NCI-H1417 treated with DMSO at 0.1 percent for 48 hours (cell line): ENCODE measurements at places on chromosomes 11 and 22.

GRCh38 chr22:44293034-44293433 lies 19.7 kb downstream of the SHISAL1 start:
- DNase-seq: no peak

DNA sequence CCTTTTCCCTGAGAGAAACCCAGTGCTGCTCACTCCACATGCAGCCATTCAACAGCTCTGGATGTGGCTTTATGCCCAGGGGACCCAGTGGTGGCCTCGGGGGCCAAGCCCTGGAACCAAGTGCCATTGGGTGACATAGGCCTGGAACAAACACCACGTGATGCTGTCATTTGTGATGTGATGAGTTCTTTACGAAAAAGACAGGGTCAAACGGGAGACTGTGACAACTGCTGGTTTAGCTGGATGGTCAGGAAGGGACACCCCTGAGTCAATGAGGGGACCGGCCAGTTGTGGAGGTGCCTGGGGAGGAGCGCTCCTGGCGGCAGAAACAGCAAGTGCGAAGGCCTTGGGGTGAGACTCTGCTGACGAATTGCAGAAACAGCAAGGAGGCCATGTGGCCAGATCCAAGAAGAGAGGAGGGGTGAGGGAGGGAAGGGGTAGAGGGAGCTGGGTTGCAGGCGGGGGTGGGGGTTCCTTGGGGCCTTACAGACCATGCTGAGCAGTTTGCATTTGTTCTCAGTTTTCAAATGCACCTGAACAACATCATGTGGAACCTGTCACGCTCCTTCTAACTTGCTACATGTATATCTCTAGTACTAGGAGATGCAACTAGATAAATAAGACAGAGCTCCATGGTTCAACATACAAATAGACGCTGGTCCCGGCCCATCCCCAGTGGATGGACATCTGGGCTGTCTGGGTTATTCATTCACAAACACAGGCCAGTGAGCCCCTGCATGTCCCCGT lies 56.1 kb downstream of the IGLL5 start:
- DNase-seq: no peak

GRCh38 chr11:34348919-34349318 lies 8.9 kb downstream of the ABTB2 start:
- DNase-seq: no peak

- no peak for DNase-seq
These were observed 1.8 kb downstream of the ALKBH8 start for GRCh38 chr11:107563702-107564101.

DNA sequence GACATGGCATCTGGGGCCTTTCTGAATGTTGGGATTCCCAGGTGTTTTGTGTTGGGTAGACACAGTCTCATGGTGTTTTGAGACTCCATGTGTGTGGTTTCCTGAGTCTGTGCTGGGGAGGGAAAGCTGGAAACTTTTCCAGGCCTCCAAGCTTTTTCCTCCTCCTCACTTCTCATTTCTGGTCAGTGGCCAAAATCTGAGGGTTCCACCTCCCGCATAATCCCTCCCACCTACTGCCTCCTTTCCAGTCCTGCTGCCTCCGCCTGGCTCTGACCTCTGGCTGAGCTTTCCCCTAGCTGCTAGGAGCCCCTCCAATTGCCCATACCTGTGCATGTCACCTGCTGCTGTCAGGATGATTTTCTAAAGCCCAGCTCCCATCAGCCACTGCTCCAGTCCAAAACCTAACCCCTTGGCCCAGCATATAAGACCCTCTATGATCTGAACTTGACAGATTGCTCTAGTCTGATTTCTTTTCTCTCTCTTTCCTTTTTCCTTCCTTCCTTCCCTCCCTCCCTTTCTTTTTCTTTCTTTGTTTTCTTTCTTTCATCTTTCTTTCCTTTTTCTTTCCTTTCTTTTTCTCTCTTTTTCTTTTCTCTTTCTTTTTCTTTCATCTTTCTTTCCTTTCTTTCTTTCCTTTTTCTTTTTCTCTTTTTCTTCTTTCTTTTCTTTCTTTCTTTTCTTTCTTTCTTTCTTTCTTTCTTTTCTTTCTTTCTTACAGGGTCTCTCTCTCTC lies 51.4 kb upstream of the NECTIN1 start:
- no peak for DNase-seq

GRCh38 chr11:32920570-32920969 lies 28.0 kb downstream of the QSER1 start:
- DNase-seq: no peak

GRCh38 chr11:119691701-119692539 lies 37.1 kb downstream of the NECTIN1 start:
- no peak for DNase-seq

DNA sequence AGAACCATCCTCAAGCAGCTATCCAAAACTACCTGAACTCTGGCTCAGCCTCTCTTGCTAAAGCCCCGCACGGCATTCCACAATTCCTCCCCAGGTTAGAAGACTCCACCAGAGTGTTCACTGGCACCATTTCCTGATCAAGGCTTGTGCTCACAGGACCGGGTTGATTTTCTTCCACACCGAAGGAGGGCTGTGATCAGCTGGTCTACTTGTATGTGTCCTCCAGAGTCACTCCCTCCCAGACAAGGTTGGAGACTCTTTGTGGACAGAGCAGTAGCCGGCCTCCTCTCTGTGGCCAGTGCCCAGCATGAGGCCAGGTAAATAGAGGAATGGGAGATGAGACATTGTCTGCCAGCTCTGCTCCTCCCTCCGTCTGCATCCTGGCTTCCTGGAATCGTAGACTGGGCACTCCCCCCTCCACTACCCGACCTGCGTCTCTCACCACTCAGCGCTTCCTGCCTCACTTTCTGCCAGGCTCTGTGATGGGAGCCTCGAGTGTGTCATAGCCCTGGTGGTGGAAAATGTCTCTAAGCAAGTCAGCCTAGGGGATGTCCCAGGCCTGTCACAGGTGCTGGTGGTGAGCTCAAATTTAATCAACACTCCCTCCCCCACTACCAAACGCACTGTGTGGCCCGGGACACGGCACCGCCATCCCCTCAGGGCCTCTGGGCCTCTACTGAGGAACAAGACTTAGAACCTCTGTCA lies 12.5 kb upstream of the TMPRSS6 start:
- DNase-seq: no peak

- no peak for DNase-seq
These were observed 55.8 kb downstream of the PPME1 start for GRCh38 chr11:74226907-74227306.

DNA sequence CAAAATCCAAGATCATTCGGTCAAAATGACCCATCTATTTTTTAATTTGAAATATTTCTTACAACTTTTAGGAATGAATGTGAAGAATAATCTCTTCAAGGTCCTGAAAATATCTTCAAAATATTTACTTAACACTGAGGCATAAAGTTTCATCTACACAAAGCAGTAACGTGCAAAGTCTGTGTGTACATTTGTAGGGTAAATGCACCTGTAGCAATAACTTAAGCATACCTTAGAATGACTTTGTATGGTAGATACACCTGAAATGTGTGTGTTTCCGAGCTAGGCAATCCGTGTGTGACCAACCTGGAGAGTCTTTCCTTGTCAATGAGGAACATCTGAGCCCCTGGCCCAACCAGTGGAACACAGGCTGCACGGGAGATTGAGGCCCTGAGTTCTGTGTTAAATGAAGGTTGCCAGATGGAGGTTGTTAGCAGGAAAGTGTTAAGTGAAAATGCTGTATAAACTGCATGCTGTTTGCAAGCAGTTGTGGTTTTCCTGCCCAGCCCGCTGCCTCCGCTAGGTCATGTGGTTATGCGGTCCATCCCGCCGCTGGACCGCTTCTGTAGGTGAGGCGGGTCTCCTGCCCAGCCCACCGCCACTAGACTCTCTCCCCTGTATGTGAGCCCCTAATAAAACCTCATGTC lies 7.6 kb upstream of the CTR9 start:
- no peak for DNase-seq

DNA sequence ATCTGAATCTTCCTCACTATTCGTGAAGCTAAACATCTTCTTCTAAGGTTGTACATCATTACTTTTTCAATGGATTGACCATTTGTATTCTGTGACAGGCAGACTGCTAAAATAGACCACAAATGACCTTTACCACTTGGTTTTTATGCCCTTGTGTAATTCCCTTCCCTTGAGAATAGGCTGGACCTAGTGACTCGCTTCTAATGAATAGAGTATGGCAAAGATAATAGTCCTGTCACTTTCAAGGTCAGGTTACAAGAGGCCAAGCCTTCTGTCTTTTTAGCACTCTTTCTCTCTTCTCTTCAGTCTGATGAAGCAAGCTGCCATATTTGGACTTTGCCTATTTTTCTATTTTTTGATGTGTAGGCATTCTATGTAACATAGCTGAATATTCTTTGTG lies 492.9 kb downstream of the SOX6 start:
- DNase-seq: no peak

GRCh38 chr11:13868710-13869397 lies 93.7 kb upstream of the SPON1 start:
- no peak for DNase-seq

DNA sequence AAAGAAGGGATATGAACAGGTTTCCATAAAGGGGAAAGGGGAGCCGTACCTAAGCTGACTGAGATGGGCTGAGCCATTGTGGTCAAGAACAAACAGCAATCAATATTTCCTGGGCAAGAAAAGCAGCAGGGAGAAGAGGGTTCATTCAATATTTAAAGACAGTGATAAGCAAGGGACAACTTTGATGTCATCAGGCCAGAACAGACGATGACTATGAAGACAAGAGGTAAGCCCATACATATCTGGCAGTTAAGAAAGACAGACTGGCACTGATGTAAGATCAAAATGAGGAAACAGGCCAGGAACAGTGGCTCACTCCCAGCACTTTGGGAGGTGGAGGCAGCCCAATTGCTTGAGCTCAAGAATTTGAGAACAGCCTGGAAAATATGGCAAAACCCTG lies 2.4 kb downstream of the OR5A2 start:
- DNase-seq: no peak
